ENCODE measurements at places on chromosomes 4 and X. TPM values are rescaled to one million over a fixed set of nuclear protein-coding genes. Genes with fewer than 3 reads are reported as not detected.

- H3K4me3 ChIP-seq = no peak overlapping the region
- no peak overlapping the region for H3K27ac ChIP-seq
- DNase-seq = no peak
- H3K27me3 ChIP-seq = no peaks in the 10 kb centered on the region
- no peaks in the 10 kb centered on the region for H3K4me1 ChIP-seq
Observed at GRCh38 chr4:35105486-35105885, 1138.8 kb downstream of the ARAP2 start.

- H3K36me3 ChIP-seq = no peaks in the 10 kb centered on the region
- DNase-seq = no peak
- no peak overlapping the region for H3K4me3 ChIP-seq
- H3K27ac ChIP-seq = no peak overlapping the region
- no peaks in the 10 kb centered on the region for H3K27me3 ChIP-seq
- no peaks in the 10 kb centered on the region for H3K4me1 ChIP-seq
Observed at GRCh38 chr4:144705601-144706590, 59.9 kb downstream of the HHIP start.

DNA sequence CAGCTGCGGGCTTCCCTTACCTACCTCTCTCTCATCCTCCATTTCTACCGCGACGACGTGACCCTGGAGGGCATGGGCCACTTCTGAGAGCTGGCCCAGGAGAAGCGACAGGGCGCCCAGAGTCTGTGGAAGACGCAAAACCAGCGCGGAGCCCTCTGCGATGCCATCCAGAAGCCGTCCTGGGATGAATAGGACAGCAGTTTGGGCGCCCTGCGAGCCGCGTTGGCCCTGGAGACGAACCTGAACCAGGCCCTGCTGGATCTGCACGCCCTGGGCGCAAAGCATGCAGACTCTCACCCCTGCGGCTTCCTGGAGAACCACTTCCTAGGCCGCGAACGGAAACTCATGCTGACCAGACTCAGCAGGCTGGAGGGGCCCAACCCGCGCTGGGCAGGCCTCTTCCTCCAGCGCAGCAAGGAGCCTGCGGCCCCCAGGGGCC is 52.7 kb upstream of the TMPRSS11F start:
- no peak for DNase-seq
- no peaks in the 10 kb centered on the region for H3K36me3 ChIP-seq
- H3K27me3 ChIP-seq = no peaks in the 10 kb centered on the region
- no peak overlapping the region for H3K4me3 ChIP-seq
- H3K27ac ChIP-seq = no peak overlapping the region
- no peaks in the 10 kb centered on the region for H3K4me1 ChIP-seq

DNA sequence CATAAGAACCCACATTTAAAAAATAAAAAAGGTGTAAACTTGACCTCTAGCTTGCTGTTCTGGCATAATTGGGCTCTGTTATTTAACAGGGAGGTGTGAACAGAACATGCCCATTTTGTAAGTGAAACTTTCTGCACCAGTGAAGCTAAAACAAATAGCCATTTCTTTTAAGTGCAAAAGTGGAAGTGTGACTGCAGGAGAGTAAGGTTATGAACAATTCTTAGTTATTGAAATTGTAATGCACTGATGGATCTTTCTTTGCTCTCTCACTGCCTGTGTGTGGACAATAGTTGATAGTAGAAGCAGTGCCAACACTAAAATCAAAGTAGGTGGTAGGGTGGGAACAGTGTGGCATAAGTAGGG is 12.6 kb downstream of the P2RY10 start:
- H3K4me1 ChIP-seq = no peaks in the 10 kb centered on the region
- no peaks in the 10 kb centered on the region for H3K36me3 ChIP-seq
- no peak overlapping the region for H3K4me3 ChIP-seq
- no peaks in the 10 kb centered on the region for H3K27me3 ChIP-seq
- H3K27ac ChIP-seq = no peak overlapping the region
- no peak for DNase-seq

GRCh38 chrX:50838820-50839600 is 25.0 kb upstream of the SHROOM4 start:
- H3K27ac ChIP-seq = no peak overlapping the region
- H3K27me3 ChIP-seq = no peaks in the 10 kb centered on the region
- H3K4me3 ChIP-seq = no peak overlapping the region
- no peaks in the 10 kb centered on the region for H3K36me3 ChIP-seq

- no peak overlapping the region for H3K27ac ChIP-seq
- no peaks in the 10 kb centered on the region for H3K4me1 ChIP-seq
- DNase-seq = no peak
- H3K36me3 ChIP-seq = no peaks in the 10 kb centered on the region
Observed at GRCh38 chr4:160375772-160376452, 1273.0 kb downstream of the RAPGEF2 start.

- no peaks in the 10 kb centered on the region for H3K27me3 ChIP-seq
- H3K4me3 ChIP-seq = peak overlapping the region; percentile 83
- no peaks in the 10 kb centered on the region for H3K36me3 ChIP-seq
- peak overlapping the region; percentile 8 for H3K27ac ChIP-seq
Observed at GRCh38 chr4:30726090-30726675, 6.0 kb downstream of the PCDH7 start.

DNA sequence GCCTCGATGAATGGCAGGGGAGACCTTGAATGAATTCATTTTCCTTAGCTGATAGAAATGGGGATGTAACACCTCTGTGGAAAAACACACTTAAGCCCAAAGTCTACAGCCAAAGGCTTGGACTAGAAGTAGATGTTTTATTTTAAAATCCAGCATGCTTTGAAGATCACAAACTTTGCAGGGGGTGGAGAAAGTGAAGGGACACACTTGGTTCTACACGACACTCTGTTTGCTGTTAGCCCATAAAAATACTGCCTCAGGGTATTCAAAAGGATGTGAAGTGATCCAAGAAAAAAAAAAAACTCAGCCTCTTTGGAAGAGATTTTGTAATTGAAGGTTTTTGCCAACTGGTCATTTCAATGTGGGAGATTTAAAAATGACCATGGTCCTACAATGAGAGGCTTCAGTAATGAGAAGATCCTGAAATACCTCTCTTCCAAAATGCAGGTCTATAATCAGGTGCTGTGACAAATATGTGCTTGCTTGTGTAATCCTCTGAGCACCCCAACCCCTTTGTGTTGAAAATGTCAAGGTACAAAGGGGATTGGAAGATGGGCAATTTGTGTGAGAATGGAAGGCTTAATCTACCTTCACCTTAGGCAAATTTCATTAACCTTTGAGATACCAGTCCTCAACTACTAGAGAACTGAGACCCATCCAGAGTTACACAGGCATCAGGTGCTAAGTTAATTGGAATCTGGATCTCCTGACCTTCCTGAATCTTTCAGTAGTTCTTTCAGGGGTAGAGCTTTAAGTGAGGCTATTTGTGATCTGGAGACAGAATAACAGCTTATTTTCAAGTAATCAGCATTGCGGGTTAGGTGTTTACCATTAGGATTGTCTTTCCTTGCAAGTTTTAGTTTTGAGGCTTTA is 82.5 kb downstream of the HS6ST2 start:
- H3K27ac ChIP-seq = no peak overlapping the region
- no peaks in the 10 kb centered on the region for H3K27me3 ChIP-seq

GRCh38 chrX:72621625-72622485 is 49.2 kb upstream of the HDAC8 start:
- no peaks in the 10 kb centered on the region for H3K36me3 ChIP-seq
- H3K27ac ChIP-seq = peak overlapping the region; percentile 90
- no peaks in the 10 kb centered on the region for H3K4me1 ChIP-seq
- H3K27me3 ChIP-seq = no peaks in the 10 kb centered on the region

- H3K4me1 ChIP-seq = no peaks in the 10 kb centered on the region
- no peaks in the 10 kb centered on the region for H3K36me3 ChIP-seq
- no peak overlapping the region for H3K27ac ChIP-seq
- no peak overlapping the region for H3K4me3 ChIP-seq
- DNase-seq = no peak
Observed at GRCh38 chrX:133921764-133922389, 63.5 kb downstream of the GPC3 start.

GRCh38 chrX:118761939-118762707 is 34.7 kb downstream of the IL13RA1 start:
- no peaks in the 10 kb centered on the region for H3K27me3 ChIP-seq
- DNase-seq = no peak
- no peaks in the 10 kb centered on the region for H3K4me1 ChIP-seq
- H3K27ac ChIP-seq = no peak overlapping the region
- no peak overlapping the region for H3K4me3 ChIP-seq
- peaks cover 7% of the 10 kb centered on the region for H3K36me3 ChIP-seq

GRCh38 chr4:110988722-110989121 is 365.8 kb upstream of the PITX2 start:
- no peak for DNase-seq
- H3K4me3 ChIP-seq = no peak overlapping the region
- H3K27me3 ChIP-seq = no peaks in the 10 kb centered on the region
- H3K4me1 ChIP-seq = no peaks in the 10 kb centered on the region

DNA sequence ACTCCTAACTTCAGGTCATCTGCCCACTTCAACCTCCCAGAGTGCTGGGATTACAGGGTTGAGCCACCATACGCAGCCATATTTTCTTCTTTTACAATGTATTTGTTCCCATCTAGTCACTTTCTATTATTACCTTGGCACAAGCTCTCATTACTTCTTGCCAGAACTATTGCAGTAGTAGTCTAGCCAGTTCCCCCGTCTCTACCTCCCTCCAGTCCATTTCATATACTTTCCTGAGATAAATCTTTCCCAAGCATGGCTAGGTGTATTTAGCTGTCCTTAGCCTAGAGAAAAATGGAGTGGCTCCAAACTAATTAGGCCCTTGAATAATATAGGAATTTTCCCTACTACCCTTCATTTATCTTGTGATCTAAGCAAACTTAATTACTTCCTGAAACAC is 412.2 kb downstream of the RPA4 start:
- H3K4me3 ChIP-seq = no peak overlapping the region
- no peak overlapping the region for H3K27ac ChIP-seq
- DNase-seq = no peak
- no peaks in the 10 kb centered on the region for H3K36me3 ChIP-seq
- H3K4me1 ChIP-seq = no peaks in the 10 kb centered on the region
- no peaks in the 10 kb centered on the region for H3K27me3 ChIP-seq

The CYBB gene
- 38.7 TPM for total RNA-seq

The JAKMIP1 gene
- 0.28 TPM for total RNA-seq

The CCSER1 gene
- total RNA-seq = 2.7 TPM
